H7 (cell line): ENCODE measurements at places on chromosomes 2 and 18.

DNA sequence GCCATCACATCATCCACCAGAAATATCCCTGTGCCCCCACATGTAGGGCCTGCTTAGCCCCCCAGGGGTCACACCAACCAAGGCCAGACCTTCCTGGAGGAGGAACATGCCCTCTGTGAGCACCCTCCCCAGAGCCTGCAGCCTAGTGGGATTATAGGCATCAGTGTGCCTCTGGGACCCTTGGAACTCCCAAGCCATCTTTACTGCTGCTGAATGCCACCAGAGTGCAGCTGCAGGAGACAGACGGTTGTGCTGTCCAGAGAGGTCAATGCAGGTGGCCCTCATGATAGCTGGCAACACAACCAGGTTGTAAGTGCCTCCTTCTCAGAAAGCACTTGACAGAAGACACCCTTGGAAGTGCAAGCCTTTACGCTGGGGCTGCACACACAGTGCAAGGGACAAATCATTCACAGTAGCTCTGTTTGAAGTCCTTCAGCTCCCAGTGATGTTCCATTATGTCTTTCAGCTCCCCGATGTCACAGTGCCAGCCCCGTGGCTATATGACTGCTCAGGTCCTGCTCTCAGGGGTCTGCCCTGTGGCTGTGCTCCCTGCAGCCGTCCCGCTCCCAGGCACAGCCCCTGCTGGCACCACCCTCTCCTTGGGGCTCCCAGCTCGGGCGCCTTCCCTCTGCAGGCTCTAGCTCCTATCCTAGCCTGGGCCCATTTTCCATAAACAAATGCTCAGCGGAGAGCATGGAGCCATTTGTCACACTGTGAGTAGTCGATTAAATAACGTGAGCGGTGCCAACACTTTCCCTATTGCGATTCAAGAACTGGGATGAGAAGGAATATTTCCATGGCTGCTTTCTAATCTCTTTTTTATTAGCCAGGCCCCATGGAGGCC, 65.1 kb downstream of the EDAR start:
- peak; percentile 18 for DNase-seq

GRCh38 chr18:25862881-25863600, 227.4 kb downstream of the SS18 start:
- no peak for DNase-seq

DNA sequence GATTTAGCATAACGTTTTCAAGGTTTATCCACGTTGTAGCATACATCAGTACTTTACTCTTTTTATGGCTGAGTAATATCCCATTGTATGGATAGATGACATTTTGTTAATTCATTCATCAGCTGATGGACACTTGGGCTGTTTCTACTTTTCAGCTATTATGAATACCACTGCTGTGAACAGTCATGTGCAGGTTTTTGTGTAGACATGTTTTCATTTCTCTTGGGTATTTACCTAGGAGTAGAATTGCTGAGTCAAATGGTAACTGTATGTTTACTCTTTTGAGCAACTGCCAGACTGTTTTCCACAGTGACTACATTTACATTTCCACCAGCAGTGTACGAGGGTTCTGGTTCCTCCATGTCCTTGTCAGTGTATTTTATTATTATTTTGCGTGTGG, 33.9 kb downstream of the COX7A2L start:
- no peak for DNase-seq

DNA sequence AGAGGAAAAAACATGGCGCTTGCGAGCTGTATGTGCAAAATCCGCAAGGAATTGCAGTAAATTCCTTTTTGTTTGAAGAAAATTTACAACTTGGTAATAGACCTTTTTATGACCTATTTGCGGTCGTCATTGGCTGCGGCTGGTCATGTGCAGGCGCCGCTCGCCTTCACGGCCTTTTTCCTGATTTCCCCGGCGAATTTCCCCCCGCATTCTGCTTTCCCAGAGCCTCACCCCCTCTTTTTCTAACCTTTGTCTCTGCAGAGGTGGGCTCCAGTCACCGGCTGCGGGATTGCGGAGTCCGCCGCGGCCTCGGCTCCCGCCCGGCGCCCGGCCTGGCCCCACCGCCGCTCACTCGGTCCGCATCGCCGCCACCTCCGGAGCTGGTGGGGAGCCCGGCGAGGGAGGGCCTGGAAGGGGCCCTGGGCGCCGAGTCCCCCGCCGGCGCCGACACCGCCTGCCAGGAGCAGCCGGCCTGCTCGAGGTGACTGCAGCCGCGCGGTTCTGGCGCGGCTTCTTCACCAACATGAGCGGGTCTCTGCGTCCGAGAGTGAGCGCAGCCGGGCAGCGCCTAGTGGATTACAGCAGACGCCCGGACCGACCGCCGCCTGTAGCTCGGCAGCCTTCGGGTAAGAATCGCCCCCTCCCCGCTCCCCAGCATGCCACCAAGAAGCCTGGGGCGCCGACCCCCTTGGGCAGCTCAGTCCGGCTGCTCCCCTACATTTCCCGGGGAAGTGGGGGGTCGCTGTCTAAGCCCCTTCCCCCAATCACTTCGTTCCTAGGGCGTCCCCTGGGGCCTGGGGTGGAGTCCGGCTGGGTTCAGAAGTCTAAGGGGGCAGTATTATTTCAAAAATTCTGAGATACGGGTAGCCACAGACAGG, 7.1 kb downstream of the HOXD8 start:
- DNase-seq = peak; percentile 83
